Glomerular endothelial cell (primary cell): ENCODE measurements at places on chromosomes 6 and 20. TPM values are rescaled to one million over a fixed set of nuclear protein-coding genes. Genes with fewer than 3 reads are reported as not detected.

DNA sequence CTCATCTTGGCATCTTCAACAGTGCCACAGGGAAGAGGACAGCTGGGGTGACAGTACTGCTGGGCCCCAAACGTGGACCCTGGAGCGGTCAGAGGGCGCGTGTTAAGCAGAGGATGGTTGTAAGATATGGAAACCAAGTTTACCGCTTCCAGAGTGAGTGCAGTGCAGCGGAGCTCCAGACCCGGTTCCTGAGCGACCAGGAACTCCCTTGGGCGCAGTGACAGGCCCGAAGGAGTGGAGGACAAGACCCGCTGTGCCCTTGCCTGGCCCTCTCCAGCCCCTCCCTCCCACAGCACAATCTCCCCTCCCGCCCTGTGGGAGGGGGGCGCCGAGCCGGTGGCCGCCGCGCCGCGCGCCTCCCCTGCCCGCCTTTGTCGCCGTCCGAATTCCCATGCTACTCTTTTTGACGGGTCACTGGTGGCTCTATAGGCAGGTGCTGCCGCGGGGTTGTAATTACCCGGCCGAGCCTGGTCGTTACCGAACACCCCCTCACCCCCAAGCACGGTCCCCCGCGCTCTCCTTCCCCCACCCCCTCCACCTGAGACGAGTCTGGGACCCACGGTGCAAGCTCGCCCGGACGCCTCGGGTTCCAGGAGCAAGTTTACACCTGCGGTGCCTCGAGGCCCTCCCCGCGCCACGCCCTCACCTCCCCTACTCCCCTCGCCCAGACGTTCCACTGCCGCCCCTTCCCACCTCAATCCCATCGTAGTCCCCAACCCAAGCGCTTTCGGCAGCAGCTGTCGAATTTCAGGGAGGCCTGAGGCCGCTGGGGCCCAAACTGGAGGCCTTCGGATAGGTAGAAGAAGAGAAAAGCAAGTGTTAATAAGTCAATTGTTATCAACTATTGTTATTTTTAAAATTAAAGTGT lies 3.9 kb downstream of the NR2E1 start:
- no peak for DNase-seq

GRCh38 chr6:25014791-25015560 lies 79.2 kb upstream of the RIPOR2 start:
- no peak for DNase-seq

DNA sequence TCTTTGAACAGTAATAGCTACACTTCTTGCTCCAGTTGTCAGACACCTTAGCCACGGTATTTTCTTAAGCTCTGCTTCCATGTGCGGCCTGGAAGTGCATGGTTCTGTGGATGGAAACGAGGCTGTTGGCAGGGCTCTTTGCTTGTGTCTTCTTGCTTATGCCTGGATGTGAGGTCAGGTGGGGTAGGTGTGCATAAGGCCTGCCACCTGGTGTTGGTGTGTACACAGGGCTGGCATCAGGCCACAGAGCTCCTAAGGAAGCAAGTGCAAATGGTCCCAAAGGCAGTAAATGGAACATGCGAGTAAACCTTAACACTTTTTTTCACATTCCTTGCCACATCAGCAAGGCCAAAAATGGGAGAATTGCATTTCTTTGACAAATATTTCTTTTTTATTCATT lies 158.1 kb upstream of the GMDS start:
- DNase-seq: no peak

- no peak for DNase-seq
These were observed 22.9 kb downstream of the BCAS4 start for GRCh38 chr20:50817776-50818172.

GRCh38 chr6:25961619-25962148 lies 918 bp upstream of the TRIM38 start:
- no peak for DNase-seq

GRCh38 chr20:40668449-40669228 lies 20.4 kb downstream of the MAFB start:
- no peak for DNase-seq

- no peak for DNase-seq
These were observed 114.3 kb downstream of the GJA1 start for GRCh38 chr6:121549736-121550135.

The IL17F gene
- total RNA-seq: not detected in 2 replicates

The RNF146 gene
- 36.7 and 41.2 TPM in 2 replicates for total RNA-seq

The SUMO4 gene
- 1.4 and 1.9 TPM in 2 replicates for total RNA-seq

The GNAS-AS1 gene
- not detected in 2 replicates for total RNA-seq

The TRAM2 gene
- total RNA-seq: 92.5 and 99.0 TPM in 2 replicates

The FOXC1 gene
- 5.8 and 7.9 TPM in 2 replicates for total RNA-seq
